CD4-positive, alpha-beta T cell (primary cell): ENCODE measurements at places on chromosomes 11 and 22.

GRCh38 chr11:72528121-72528520 lies 93.8 kb upstream of the CLPB start:
- DNase-seq: no peak

DNA sequence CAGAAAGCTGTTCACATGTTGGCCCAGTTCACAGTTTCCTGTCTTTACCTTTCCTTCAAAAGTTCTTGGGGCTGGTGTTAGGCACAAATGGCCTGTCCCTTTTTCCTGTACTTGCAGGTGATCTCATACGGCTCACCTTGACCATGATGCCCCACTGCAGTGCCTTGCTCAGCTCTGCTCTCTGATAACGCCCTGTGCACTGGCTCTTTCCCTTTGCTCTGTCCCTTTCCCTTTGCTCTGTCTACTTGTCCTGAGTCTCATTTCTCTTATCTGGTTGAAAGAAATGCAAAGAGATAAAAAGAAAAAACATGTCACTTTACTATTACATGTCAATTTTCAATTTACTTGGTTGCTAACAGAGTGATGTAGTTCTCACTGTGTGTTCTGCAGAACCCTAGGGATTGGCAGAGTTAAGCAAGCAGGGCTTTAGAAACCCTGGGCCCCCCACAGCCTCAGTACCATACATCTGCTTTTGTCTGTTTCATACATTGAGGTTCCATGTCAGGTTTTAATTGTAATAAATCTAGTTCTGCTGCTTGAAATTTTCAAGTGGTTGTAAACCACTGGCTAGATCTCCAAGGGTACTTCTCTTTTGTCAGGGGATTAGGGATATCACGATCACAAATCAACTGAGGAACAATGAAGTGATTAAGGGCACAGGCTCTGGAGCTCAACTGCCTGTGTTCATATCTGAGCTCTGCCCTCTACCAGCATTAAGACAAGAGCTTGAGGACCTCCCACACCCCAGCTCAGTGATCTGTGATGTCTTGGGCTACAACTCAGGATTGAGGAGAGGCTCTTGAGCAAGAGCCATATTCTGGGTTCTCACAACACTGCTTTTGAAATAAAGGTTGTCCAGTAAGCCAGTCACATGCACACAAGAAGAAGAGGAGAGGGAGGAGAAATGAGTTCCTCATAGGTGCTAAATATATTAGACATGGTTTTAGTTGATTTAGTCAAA lies 16.3 kb upstream of the SORL1 start:
- DNase-seq: no peak

- no peak for DNase-seq
Observed at GRCh38 chr22:50259302-50259701, 2.2 kb downstream of the MAPK12 start.

- DNase-seq: no peak
Observed at GRCh38 chr11:41382927-41383326, 76.5 kb downstream of the LRRC4C start.

DNA sequence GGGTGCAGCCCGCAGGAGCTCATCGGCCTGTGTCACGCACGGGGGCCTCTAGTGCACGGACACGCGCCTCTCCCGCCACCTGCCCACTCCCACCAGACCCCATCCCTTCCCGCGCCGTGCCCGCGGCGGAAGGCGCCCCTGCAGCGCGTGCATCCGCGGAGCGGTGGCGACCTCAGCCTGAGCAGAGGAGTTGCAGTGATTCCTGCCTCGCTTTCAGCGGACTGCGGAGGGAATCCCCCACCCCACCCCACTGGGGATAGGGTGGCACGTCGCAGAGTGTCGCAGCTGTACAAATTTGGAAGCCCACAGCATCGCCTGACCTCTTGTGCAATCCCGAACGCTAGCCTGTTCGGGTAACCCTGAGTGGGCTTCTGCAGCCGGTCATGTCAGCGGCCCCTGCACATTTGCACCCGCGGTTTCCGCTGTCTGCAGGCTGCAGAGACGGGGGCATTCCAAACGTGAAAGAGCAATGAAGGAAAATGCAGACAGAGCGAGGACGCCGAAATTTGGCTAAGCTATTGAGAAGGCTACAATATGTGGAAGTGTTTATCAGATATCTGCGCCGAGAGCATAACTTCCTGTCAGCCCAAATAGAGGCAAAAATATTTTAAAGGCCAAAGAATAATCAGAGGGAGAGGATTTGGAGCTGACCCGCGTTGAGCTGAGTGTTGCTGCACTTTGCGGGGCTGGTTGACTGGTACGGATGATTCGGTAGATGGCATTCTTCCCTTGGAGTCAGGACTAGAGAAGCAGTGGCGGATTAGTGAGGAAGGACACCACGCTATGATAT lies 617 bp upstream of the ARHGAP20 start:
- DNase-seq: no peak

DNA sequence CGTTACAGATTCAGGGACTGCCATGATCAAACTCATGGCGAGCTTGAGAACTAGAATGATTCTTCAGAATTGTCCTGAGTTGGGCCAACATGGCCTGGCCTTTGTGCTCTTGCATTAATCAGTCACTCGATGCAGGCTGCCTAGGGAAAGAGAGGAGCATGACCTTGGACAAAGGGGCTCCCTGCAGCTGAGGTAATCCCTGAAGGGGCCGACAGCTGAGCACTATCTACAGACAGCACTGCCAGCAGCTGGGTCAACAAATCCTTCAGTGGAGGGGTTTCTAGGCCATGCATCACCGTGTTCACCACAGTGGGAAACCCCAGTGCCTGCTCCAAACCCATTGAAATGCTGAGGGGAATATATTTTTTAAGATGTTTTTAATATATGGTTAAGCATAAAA lies 159.5 kb upstream of the POU2AF2 start:
- no peak for DNase-seq

DNA sequence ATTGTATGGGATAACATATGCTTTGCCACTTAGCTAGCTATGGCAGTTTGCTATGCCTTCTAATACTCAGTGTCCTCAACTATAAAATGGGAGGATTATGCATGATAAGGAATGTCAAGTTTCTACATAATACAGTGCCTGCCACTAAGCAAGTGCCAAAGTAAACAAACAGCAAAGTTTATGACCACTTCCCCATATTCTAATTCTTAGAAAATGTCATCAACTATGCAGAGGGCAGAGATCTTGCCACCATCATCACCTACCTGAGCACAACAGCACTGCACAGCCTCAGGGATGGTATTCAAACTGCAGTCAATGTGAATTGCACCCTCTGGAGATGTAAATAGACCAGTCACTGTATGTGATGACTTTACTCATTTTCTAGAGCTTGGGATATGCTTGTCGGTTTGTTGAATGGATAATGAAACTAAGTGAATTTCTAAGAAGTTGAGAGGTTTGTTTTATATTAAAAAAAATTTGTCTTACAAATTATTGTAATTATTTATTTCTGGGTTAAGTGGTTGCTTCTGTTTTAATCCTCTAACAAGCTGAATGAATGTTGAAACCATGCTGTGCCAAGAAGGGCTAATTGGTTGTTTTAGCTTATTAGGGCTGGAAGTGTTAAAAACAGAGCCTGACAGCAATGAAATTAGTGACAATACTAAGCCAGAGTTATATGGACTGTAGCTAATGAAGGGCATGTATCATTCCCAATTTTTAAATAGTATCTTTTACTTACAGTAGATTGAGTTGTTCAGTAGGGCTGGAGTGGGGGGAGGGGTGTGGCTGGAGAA lies 398.4 kb downstream of the CNTN5 start:
- no peak for DNase-seq

DNA sequence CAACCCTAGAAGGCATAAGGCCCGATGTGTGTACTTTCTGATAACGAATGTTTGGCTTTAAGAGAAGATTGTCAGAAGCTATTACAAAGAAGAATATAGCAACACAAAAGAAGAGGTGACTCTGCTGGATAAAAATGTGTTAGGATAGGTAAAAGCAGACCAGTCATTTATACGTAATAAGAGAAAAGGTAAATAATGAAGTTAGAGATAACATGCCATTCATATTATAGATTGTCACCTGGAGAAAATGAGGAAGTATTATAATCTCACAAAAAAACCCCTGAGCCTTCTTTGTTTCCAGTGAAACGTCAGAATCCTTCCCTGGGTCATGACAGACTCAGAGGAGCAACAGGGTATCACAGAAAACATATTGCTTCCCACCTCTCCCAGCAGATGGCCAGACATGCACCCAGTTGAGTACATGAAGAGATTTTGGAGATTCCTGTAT lies 36.1 kb downstream of the PPFIA1 start:
- DNase-seq: no peak

- no peak for DNase-seq
Observed at GRCh38 chr22:39947220-39948216, 12.7 kb upstream of the TMA7B start.

DNA sequence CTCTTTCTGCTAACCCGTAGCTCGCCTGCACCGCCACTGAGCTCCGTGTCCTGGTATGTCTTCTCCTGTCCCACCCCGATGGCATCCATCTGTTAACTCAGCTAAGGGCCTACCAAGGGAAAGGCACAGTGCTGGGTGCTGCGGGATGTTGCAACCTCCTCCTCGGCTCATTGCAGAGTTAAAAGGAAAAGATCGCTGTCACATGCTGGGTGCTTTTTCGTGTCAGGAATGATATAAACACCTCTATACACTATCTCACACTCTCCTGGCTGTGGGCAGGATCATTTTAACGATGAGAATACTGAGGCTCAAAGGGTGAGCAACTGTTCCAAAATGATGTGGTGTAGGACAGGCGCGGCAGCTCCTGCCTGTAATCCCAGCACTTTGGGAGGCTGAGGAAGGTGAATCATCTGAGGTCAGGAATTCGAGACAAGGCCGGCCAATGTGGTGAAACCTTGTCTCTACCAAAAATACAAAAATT lies 10.1 kb downstream of the TXN2 start:
- no peak for DNase-seq

GRCh38 chr11:94780432-94780831 lies 12.3 kb downstream of the AMOTL1 start:
- no peak for DNase-seq

DNA sequence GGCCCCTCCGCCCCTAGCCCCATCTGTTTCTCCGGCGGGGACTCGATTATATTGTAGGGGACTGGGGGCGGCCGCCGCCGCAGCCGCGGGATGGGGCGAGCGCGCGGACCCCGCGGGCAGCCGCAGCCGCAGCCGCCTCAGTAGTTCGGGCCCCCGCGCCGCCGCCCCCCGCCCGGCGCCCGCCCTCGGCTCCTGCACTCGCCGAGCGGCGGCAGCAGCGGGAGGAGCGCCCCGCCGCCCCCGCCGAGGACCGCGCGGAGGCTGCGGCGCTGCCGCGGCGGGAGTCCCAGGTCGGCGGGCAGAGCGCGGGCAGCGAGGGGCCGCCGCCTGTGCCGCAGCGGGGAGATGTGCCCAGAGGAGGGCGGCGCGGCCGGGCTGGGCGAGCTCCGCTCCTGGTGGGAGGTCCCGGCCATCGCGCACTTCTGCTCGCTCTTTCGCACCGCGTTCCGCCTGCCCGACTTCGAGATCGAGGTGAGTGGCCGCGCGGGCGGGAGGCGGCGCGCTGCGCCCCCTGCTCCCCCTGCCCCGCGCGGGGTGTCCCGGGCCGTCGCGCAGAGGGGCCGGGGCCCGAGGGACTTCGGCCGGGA lies at the start of gene CECR2:
TSS of gene CECR2 (plus strand) at position 22 of the 587 bp plus-strand sequence. CDS start at position 346, 324 bp downstream.
- no peak for DNase-seq

DNA sequence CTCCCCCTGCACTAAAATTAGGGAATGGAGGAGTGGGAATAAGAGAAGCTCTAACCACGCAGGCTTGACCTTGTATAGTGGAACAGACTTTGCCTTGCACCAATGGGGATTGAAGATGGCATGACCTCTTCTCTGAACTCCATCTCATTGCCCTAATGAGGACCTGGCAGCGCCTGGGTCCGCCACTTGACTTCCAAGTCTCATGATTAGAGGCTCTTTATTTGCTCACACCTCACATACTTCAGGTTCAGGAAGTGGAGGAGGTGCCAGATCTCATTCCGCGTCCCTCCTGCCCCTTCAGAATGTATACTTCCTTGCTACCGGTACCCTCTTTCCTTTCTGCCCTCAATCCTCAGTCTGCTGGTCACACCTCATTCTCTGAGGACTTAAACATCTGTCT lies 106.0 kb upstream of the CD44 start:
- DNase-seq: no peak

DNA sequence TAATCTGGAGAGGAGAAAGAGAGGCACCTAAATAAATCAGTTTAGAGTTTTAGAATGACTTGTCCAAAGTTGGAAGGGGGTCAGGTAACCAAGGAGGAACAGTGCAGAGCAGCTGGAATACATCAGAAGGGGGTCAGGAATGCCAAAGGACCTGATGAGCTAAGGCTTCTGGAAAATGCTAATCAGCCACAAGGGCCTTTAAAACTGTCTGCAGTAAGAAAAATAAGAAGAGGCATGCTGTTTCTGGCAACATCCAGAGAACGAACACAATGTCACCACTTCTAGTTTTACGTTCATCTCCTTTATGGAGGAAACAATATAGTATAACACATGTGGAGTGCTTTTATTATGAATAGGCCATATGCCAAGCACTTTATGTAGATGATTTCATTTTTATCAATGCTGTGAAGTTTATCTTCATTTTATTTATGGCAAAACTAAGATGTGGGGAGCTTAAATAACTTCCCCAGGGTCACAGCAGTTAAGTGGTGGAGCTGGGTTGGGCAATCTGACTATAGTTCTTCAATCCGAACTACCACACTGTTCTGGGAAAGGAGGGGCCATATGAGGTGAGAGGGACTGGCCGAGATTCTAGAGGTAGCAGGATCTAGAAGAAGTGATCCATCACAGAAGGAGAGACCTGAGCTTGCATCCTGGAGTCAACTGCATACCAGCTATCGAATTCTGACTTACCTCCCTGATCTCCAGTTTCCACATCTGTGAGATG lies 22.6 kb downstream of the ACO2 start:
- no peak for DNase-seq

GRCh38 chr11:69644962-69645675 lies 4.2 kb downstream of the CCND1 start:
- DNase-seq: no peak

DNA sequence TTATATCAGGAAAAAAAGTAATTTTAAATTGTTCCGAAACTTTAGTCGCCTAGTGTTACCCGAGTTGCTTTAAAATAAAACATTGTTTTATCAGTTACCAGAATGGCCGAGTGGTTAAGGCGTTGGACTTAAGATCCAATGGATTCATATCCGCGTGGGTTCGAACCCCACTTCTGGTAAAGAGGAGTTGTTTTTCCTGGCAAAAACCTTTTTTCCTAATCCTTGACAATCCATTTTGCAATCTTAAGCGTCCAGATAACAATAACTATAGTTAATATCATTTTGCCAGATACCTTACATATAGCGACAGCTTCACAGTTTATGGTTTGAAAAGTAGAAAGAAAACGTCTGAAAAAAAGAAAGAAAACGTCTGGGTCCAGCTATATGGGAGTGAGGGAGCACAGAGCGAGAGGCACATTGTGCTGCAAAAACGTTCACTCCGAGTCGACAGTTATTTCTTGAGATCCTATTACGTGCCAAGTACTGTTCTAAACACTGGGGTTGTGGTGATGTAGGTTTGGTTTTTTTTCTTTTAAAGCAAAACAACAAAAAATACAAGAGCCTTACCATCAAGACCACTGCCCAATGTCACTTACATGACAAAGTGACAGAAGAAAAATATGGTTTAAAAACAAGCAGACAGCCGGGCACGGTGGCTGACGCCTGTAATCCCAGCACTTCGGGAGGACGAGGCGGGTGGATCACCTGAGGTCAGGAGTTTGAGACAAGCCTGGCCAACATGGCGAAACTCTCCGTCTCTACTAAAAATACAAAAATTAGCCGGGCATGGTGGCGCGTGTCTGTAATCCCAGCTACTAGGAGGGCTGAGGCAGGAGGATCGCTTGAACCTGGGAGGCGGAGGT lies 40.6 kb downstream of the OR4D9 start:
- peak; percentile 41 for DNase-seq

GRCh38 chr22:34064696-34065095 lies 144.4 kb upstream of the LARGE1 start:
- DNase-seq: no peak
